Activated T-cell treated with anti-CD3 and anti-CD28 coated beads for 48 hours (primary cell): ENCODE measurements at places on chromosomes 1 and 21.

DNA sequence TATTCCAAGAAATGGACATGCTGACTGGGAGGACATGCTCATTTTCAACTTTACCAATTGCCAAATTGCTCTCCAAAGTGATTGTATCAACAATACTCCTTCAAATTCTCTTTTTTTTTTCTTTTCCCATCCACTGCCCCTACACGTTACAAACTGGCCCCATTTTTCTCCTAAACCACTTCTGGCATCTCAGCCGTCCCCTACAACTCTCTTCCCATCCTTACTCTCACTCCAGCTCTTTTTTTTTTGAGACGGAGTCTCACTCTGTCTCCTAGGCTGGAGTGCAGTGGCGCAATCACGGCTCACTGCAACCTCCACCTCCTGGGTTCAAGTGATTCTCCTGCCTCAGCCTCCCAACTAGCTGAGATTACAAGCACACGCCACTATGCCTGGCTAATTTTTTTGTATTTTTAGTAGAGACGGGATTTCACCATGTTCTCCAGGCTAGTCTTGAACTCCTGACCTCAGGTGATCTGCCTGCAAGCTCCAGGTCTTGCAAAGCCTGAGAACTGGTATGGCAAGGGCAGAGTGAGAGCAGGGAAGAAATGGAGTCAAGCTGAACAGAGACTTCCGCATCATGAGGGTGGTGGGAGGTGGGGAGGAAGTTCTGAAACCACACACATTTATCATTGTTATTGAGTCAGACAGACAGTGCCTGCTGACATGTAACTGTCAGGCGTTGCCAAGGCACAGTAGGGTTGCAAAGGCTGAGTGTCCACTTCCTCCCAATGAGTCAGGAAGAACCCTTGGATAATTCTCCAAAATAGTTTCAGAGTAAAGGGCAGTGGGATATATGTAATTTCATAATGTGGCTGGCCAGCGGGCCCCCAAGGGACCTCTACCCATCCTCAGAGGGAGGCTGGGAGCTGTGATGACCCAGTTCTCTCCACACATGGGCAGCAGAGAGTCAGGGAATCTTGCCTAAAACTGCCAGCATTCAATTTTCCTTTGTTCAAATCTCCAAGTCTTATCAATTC is 17.4 kb downstream of the CELA3A start:
- peak; percentile 47 for DNase-seq

GRCh38 chr1:206021626-206022365 is 1.9 kb downstream of the CTSE start:
- DNase-seq: no peak

DNA sequence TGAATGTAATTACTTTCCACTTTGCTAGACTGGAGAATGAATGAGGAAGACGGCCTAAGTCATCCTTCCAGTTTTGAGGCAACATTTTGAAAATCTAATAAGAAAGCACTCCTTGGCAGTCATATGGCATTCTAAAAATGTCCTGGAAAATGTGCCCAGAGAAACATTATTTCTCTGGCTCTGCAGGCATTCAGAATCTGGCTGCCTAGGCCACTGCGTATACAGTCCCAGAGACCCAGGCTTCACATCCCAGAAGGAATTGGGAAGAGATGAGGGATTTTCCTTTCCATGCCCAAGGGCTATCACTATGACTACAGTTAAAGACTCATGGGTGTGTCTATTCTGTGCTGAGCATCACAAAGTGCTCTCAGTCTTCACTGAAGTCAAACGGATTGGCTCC is 92.9 kb downstream of the BEND5 start:
- DNase-seq: no peak

GRCh38 chr1:15033264-15033663 is 120.3 kb upstream of the TMEM51 start:
- DNase-seq: no peak

- no peak for DNase-seq
These were observed 41.5 kb upstream of the TENT5B start for GRCh38 chr1:27053977-27054753.

DNA sequence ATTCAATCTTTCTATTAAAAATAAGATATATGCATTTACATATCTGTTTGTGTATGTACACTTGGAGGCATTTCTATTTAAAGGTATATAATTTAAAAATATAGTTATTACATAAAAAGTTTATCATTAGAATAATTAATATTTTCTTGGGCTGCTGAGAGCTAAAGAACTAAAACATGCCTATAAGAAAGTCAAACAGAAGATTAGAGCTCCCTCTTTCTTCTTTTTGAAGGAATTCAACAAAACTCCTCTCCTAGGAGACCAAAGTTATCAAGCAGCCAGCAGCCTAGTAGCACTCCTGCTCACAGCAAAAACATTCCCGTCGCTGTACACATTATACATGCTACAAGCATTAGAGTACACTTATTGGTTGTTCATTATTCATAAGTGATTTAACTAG is 216.4 kb downstream of the VAV3 start:
- no peak for DNase-seq

DNA sequence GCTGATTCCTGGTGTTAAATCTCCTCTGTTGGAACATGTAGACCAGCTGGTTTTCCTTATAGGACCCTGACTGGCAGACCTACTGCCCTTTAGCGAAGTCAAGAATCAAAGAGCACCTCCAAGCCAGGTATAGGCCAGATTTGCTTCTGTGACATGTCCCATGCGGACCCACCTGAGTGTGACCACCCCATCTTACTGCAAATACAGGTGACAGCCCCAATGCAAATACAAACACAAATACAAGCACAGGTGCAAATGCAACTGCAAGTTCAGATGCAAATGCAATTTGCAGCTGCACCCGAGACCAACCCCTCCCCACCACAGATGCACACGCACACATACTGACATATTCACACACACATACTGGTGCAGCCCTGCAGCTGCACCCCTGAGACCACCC is 72.3 kb downstream of the SIK1 start:
- DNase-seq: no peak

- no peak for DNase-seq
These were observed 47.2 kb downstream of the ATP6V1G3 start for GRCh38 chr1:198493329-198493728.

DNA sequence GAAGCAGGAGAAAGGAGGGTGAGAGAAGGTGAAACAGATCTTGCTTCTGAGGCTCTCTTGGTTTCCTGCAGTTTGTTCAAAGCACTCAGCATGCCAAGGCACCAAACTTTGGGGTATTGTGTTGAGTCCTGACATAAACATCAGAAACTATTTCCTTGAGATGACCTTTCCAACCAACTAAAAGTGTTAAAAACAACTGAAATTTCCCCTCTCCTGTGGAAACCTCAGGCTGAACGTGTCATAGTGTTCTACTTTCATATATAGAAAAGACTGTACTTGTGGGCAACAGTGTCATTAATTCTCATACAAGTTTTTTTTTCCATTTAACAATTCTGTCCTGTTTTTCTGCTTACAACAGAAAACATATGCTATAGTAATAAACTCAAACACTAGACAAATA is 6.3 kb upstream of the LYST start:
- no peak for DNase-seq

DNA sequence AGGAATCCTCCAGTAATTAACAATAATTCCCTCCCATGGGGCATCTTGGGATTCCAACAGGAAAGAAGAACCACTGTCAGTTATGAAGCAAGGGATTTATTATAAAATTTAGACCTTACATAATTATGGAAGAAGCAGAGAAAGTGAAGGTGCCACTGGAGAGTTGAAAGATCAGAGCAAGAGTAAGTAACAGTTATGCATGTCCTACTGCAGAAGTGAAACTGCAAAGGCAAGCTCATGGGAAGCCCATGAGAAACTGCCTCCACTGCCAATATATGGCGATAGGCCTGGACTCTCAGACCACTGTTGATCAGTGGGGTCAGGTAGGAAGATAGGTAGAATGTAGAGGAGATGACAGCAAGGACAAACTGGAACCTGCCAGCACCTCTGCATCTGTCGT is 123.6 kb upstream of the ZNF648 start:
- DNase-seq: no peak
